Foreskin fibroblast (primary cell): ENCODE measurements at places on chromosomes 7 and 10.
A peak's percentile ranks its signal among the peaks of the same experiment; 100 is the strongest.

DNA sequence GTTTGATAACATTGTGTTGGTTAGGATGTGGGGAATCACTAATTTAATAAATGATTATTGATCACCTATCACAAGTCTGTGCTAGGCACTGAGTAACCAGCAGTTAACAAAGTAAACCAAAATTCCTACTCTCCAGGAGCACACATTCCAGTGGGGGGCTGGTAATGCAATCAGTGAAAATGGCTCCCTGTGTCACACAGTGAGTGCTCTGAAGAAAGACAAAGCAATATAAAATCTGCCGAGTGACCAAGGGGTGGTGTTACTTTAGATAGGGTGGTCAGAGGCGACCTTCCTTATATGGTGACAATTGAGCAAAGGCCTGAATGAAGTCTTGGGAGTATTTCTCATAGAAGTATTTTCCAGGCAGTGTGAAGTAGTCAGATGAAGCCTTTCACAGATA lies 13.6 kb upstream of the SMC3 start:
- DNase-seq, result no peak

GRCh38 chr7:142355328-142355727 lies 97.5 kb upstream of the PRSS58 start:
- DNase-seq, result peak; percentile 17

- peak; percentile 7 for DNase-seq
Observed at GRCh38 chr10:133087679-133088178, at the start of gene ADGRA1. Gene ADGRA1, plus strand, starts transcription at chr10:133087924. Its CDS starts 986 bp downstream, at chr10:133088910.

DNA sequence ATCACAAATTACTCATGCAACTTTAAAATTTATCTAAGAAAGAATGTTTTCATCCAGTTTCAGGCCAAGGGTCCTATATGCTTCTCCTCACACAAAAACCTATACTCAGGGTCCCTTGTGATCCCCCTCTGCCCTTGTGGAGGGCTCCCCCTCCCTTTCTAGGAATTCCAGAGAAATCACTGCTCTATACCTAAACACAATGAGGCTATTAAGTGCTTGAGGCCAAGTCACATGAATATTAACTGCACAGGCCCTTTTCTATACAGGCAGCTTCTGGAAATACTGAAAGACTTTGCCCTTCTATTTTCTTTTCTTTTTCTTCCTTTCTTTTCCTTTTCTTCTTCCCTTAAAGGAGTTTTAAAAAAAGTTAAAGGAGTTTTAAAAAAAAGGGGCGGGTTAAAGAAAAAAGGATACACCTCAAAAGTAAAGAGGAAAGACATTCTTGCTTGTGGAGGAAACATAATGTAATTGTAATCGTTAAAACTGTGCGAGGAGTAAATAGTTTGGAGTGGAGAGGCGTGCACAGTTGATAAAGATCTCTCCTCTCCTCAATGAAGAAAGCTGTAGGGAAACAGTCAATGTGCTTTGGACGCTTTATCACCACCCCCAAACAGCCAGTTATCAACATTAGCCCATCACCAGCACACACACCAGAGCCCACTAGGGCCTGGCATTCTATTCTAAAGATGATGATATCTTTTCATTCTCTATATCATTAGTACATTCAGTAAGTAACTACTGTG lies 16.4 kb downstream of the GRB10 start:
- no peak for DNase-seq

DNA sequence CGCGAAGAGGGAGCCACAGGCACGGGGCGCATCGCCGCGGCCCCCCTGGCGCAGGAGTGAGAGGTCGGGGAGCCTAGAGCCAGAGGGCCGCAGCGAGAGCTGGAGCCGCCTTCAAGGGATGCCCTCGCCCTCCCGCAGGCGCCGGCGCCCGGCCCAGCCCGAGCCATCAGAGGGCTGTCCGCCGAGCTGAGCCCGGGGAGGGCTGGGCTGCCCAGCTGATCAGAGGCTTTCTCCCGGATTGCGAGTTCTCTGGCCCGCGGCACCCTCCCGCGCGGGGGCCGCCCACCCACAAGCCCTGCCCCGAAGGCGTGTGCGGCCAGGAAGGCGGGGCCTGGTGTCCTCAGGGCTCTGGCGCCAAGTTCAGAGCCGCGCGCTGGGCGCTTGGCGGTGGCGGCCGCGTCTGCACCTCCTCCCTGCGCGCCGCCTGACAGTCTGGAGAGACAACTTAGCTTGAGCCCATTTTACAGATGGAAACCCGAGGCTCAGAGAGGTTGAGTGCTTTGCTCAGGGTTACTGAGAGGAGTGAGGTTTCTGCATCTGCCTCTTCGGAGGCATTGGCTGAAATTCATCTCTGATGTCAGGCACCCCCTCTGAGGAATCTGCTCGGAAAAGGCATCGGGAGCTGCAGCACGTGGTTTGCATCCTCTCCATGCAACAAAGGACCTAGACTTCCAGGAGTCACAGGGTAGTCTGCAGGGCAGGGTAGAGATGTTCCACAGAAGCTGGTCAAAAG lies 3.8 kb upstream of the ANTXRL start:
- DNase-seq, result peak; percentile 58

DNA sequence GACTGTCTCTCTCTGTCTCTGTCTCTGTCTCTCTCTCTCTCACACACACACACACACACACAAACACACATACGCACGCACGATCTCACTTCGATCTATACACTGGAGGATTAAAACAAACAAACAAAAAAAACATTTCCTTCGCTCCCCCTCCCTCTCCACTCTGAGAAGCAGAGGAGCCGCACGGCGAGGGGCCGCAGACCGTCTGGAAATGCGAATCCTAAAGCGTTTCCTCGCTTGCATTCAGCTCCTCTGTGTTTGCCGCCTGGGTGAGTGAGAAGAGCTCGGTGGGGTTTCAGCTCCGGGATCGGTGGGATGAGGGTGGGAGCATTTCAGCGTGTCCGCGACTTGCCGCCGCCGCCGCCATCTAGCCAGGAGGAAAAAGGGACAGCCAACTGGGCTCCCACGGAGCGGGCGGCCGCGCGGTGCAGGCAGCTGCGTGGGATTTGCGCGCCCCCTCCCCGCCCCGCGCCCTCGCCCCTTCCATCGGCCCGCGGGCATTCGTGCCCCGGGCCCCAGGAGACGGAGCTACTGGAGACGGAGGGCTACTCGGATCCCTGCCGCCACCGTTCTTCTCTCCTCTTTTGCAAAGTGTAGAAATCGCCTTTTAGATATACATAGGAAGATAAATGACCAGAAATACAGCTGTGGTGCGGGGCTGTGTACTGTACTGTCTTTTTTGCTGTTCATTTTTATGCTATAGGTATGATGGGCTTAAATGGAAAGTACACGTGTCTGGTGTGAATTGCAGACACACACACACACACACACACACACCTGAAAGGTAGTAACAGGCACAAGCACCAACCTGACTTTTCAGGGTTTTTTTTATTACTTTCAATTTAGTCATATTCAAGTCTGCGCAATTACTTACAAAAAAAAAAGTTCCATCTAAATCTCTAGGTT lies 581 bp downstream of the PTPRZ1 start:
- peak; percentile 15 for DNase-seq

DNA sequence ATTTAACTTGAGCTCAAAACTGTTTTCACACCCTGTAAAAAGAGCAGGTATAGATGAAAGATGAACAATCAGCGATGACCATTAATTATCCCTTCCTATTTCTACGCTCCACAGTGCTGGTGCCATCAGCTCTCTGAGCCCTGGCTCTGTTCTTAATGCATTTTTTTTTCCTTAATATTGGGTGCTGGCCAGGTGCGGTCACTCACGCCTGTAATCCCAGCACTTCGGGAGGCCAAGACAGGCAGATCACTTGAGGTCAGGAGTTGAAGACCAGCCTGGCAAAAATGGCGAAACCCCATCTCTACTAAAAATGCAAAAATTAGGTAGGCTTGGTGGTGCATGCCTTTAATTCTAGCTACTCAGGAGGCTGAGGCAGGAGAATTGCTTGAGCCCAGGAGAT lies 4.2 kb downstream of the STEAP4 start:
- DNase-seq, result no peak

- no peak for DNase-seq
Observed at GRCh38 chr10:103277713-103278536, 987 bp downstream of the INA start.

DNA sequence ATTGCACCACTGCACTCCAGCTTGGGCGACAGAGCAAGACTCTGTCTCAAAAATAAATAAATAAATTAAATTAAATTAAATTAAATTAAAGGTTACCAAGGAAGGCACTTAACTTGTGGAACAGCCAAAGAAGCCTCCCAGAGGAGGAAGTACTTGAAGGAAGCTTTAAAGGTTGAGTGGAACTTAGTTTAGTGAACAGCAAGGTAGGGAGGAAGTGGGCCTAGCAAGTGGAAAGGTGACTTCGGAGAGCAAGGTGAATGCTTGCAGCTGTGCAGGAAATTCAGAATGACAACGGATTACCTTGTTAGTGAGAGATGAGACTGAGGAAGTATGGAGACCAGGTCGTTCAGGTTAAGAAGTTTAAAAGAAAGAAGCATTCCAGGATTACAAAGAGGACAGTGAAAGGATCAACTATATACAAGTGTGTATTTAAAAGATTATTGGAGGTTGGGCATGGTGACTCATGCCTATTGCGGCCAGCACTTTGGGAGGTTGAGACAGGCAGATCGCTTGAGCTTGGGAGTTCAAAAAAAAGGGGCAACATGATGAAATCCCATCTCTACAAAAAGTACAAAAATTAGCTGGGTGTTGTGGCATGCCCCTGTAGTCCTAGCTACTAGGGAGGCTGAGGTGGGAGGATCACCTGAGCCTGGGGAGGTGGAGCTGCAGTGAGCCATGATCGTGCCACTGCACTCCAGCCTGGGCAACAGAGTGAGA lies 12.8 kb upstream of the RPEL1 start:
- peak; percentile 56 for DNase-seq

DNA sequence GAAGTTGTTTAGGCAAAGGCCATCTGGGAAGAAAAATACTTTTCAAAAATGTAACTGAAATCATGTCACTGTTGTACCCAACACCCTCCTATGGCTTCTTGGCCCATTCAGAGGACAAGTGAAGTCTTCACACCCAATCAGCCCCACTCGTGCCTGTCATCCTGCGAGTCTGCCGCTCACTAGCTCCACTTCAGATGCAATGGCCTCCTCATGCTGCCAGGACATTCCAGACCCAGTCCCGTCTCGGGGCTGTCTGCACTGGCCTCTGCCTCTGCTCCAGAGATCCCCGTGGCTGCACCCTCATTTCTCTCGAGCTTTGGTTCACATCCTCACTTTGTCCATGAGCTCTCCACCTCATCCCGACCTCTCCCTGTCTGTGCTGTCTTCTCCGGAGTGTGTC lies 227.1 kb downstream of the KCNMA1 start:
- no peak for DNase-seq

DNA sequence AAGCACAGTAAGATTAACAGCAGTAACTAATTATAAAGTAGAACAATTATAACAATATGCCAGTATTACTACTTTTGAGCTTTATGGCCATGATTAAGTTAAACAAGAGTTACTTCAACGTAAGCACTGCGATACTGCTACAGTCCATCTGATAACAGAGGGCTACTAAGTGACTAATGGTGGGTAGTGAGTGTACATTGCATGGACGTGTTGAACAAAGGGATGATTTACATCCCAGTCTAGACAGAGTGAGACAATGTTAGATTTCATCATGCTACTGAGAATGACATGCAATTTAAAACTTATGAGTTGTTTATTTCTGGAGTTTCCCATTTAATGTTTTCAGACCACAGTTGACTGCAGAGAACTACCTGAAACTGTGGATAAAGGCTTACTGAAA lies 45.6 kb downstream of the TPST1 start:
- DNase-seq, result peak; percentile 72

DNA sequence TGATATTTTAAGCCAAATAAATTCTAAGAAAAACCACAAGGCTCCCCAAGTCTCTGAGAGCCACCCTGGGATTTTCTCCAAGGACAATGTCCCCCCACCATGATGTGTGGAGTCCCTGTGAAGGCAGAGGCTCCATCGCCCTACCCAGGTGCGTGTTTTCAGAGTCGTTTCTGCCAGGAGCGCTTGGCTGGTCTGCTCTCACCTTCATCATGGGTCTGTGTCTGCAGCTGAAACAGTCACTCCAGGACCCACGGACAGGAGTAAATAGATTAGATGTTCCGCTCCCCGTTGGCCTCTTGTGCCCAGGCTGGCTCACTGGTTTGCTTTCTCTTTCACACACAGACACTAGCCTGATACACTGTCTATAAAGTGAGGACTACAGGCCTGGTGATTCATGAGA lies 217.5 kb downstream of the SFMBT2 start:
- DNase-seq, result no peak

GRCh38 chr10:75243426-75243825 lies 7.7 kb upstream of the COMTD1 start:
- DNase-seq, result no peak

- DNase-seq, result no peak
Observed at GRCh38 chr7:85021101-85021704, 165.7 kb downstream of the SEMA3D start.
